SW 1271 (cell line): ENCODE measurements at places on chromosomes 1 and 21.

- DNase-seq = no peak
Measured at GRCh38 chr1:225299624-225300023, 128.2 kb downstream of the LBR start.

- DNase-seq = no peak
Measured at GRCh38 chr1:232428786-232429530, 201.0 kb downstream of the SIPA1L2 start.

DNA sequence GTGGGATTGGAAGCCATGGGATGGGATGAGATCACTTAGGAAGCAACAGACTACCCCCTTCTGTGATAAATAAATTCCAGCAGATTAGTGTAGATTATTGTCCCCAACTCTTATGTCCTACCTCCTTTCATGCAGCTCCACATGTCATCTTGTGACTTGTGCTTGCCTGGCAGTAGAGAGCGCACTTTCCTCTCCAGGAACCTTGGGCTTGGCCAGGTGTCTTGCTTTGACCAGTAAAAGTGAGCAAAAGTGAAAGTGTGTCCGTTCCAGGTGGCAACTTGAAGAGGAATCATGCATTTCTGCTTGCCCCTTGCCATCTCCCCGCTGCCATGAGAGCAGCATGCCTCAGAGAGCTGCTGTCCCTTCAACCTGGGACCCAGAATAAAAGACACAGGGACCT, 122.9 kb upstream of the ERG start:
- DNase-seq = no peak

GRCh38 chr1:34342334-34342733, 165.6 kb downstream of the C1orf94 start:
- no peak for DNase-seq

GRCh38 chr1:38589036-38589435, 270.5 kb downstream of the RRAGC start:
- DNase-seq = no peak

DNA sequence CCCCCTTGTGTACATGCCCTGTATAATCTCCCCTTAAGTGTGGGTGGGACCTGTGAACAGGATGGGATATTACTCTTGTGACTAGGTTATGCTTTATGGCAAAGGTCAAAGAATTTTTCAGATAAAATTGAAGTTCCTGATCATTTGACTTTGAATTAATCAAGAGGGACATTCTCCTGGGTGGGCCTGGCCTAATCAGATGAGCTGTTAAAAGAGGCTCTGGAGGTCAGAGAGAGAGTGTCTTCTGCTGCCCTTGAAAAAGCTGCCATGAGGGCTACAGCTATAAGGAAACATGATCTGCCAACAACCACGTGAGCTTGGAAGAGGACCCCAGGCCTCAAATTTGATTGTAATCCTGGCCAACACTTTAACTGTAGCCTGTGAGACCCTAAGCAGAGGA, 125.6 kb upstream of the CSF3R start:
- DNase-seq = no peak

DNA sequence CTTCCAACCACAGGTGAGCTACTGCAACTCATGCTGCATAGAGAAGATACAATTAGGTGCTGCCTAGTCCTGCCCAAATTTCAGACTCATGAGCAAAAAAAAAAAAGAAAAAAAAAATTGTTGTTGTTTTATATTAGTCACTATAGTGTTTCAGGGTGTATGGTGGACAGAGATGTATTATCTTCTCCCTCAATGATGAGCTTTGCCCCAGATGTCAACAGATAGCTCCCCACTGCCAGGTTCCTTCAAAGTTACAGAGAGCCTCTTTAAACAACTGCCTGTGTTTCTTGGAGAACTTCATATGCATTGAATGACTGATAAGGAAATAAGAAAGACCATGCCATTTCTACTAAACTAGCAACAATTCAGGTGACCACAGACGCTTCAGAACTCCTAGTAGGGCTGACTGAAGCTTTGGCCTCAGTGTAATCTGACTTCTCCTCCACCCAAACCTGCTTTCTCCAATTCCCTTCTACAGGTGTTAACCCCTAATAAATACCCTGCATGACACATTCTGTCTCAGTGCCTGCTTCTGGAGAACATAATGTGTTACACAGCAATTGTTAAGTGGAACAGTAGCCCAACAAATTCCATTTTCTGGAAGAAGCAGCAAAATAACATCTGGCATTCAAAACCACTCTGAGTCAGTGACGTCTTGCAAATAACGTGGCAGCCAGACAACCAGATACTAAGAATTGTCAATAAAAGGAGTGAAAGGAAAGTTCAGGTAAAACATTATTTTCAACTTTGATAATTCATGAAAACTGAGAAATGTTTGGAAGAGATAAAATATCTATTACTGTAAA, 147.7 kb downstream of the CDC42BPA start:
- no peak for DNase-seq

DNA sequence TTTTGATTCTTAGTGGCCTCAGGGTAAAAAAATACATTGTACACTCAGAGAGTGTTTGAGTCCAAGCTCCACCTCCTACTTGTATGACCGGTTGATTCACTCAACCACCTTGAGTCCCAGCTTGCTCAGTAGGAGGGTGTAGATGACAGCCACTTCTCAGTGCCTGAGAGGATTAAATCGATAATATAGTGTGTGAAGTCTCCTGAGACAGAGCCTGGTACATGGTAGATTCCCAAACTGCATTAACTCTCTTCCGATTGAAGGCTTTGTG, 38.4 kb downstream of the NCMAP start:
- DNase-seq = no peak

- no peak for DNase-seq
Measured at GRCh38 chr1:68620571-68620970, 123.7 kb upstream of the DEPDC1 start.

DNA sequence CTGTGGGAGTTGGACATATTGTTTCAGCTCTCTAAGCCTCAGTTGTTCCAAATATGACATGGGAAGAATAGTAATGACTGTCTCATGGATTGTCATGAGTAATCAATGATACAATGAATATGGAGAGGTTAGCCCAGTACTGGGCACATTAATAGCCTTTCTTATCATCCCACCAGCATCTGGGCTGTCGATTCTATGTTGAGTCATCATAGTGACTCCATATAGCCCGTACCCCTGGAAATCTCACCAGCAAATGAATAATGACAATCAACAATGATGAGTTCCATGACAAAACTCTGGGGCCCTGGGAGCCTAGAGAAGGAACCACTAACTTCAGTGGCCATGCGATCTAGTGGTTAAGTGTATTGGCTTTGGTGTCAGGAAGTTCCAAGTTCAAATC, 39.7 kb upstream of the GJB5 start:
- no peak for DNase-seq

- DNase-seq = no peak
Measured at GRCh38 chr1:95313527-95313926, 79.5 kb downstream of the RWDD3 start.

GRCh38 chr1:33456502-33456886, 16.0 kb upstream of the ZSCAN20 start:
- DNase-seq = no peak

- no peak for DNase-seq
Measured at GRCh38 chr1:47805018-47805417, 192.2 kb downstream of the TRABD2B start.

DNA sequence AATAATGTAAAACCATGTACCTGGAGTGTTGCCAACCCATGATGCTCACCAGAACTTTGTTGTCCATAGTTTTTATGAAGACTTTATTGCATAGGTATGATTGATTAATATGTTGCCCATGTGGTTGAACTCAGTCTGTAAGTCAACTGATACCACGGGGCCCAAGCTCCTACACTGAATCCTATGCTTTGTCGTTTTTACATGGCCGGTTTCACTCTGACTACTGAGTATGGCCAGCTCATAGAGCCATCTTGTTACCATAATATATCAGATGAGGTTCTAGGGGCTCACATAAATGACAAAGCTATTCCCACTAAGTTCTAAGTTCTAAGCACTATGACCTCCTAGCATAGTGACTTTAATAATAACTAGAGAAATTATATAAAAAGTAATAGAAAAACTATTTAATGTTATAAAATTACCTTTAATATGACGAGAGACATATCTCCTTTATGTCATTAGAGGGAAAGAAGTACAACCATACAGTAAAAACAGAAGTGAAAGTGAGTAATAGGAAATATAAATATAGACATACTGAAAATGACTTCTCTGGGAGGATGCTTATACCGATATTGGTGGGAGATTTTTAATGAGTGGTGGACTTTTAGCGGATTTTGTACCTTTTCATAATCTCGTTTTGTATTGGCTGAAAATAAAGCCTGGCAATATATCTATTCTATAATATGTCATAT, 983.4 kb upstream of the PRMT6 start:
- DNase-seq = no peak

GRCh38 chr1:26378088-26378878, 5.7 kb upstream of the ZNF683 start:
- peak; percentile 21 for DNase-seq

GRCh38 chr1:217230412-217230811, 400.5 kb downstream of the GPATCH2 start:
- no peak for DNase-seq

DNA sequence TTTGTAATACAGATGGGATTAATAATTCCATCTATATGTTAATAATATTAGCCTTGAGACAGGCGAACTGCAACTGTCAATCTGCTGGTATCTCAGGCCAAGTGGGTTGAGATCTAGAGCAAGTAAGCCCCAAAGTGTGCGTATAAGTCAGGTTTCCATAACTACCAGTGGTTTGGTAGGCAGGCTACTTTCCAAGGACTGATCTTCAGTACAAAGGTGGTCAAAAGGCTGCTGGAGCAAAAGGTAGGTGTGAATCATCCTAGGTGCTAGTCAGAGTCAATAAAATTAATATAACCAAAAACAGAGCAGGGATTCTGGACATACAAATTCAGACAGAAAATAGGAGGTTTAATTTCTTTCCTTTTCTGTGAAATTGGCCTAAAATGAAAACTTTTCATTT, 328.0 kb downstream of the TGFB2 start:
- no peak for DNase-seq

GRCh38 chr21:44919111-44919912, 1.4 kb downstream of the ITGB2 start:
- no peak for DNase-seq

DNA sequence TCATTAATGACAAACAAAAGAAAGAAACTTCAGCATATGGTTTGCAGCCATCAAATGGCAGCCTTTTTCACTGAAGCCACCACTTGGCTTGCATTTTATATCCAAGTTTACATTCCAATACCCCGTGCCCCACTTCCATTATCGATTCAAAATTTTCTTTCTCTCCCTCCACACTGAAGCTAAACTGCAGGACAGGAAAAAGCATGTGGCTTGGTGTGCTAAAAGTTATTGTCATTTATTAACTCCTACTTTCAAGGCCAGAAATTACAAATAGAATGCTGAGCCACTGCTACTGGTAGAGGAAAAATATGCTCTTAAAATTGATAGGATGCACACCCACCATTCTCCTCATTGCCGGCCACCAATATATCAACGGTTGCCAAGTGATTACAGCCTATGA, 351.6 kb upstream of the DUSP10 start:
- no peak for DNase-seq

DNA sequence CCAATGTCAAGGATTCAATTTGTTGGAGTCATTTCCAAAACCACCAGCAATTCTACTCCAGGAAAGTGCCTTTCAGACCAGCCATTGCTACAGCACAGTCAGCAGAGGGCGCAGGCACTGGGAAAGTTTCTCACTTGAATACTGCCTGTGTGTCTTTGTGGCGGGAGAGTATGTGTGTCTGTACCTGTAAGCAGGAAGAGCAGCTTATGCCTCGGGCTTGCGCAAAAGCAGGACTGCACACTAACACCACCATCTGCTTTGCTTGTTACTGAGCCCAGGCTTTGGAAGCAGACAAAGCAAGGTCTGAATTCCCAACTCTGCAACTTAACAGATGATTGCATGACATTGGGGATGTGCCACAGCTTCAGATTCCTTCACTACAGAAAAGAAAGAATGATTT, 7.0 kb upstream of the CTSE start:
- peak; percentile 31 for DNase-seq
